HFFc6 (cell line): ENCODE measurements at places on chromosomes 5 and 9. TPM values are rescaled to one million over a fixed set of nuclear protein-coding genes. Genes with fewer than 3 reads are reported as not detected.

The PCDHAC1 gene
- not detected in 2 replicates for total RNA-seq

The F2RL1 gene
- total RNA-seq = 2.3 to 6.9 TPM (median 5.1 TPM) in 3 replicates

The SPZ1 gene
- not detected in 3 replicates for total RNA-seq

The IL12B gene
- total RNA-seq = not detected in 3 replicates

The RANBP6 gene
- total RNA-seq = 24.3 to 29.2 TPM (median 25.3 TPM) in 3 replicates

The UBAC1 gene
- total RNA-seq = 32.7 to 35.3 TPM (median 33.2 TPM) in 3 replicates

The FIBCD1 gene
- total RNA-seq = 1.5 and 7.6 TPM in 2 replicates

GRCh38 chr5:138425079-138425478 lies 13.8 kb upstream of the REEP2 start:
- no peak for DNase-seq

DNA sequence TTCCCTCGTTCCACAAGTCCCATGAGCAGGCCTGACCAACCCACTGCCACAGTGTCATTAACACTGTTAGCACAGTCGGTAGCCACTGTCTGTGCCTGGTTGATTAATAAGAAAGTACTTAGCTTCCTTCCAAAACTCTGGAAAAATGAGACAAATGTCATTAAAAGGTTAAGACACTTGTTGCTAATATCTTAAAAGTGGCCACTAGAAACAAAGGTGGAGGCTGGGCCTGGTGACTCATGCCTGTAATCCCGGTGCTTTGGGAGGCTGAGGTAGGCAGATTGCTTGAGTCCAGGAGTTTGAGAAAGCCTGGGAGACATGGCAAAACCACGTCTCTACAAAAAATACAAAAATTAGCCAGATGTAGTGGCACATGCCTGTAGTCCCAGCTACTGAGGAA lies 194.0 kb downstream of the PDZD2 start:
- no peak for DNase-seq

DNA sequence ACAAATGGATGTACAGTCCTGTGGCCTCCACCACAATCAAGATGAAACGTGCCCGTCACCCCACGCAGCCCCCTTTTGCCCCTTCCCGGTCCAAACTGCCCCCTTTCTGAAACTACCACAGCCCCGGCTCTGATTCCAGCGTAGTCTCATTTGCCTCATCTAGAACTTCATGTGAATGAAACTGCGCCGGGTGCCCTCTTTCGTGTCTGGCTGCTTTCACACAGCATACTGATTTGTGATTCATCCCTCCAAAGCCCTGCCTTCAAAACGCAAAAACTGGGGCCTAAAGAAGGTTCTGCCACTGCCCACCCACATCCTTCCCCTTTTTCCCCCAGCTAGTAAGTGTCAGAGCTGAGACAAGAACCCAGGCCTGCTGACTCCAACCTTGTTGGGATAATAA lies 31.5 kb upstream of the NCS1 start:
- DNase-seq = no peak

DNA sequence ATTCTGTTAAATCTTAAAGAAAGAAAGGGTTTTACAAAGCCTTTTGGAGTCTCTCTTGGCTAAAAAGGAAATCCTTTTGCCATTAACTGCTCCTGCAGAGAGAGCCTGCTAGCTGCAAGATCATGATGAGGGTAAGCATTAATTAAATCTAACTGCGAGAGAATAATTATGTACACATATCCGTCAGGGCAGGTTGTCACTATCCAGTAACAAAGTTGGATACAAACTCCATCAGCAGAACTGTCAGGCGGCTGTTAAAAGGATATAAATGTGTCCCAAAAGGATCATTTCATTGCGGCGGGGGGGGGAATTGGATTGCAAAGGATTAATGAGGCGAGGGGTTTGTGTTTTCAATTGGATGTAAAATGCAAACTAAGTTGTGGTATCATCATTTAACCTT lies 289.3 kb downstream of the ASTN2 start:
- DNase-seq = no peak

- DNase-seq = peak; percentile 18
Observed at GRCh38 chr5:151772846-151773561, 1.2 kb downstream of the G3BP1 start.

- no peak for DNase-seq
Observed at GRCh38 chr5:124236361-124237205, 509.9 kb downstream of the ZNF608 start.
